ENCODE measurements at places on chromosomes 5 and 9.

DNA sequence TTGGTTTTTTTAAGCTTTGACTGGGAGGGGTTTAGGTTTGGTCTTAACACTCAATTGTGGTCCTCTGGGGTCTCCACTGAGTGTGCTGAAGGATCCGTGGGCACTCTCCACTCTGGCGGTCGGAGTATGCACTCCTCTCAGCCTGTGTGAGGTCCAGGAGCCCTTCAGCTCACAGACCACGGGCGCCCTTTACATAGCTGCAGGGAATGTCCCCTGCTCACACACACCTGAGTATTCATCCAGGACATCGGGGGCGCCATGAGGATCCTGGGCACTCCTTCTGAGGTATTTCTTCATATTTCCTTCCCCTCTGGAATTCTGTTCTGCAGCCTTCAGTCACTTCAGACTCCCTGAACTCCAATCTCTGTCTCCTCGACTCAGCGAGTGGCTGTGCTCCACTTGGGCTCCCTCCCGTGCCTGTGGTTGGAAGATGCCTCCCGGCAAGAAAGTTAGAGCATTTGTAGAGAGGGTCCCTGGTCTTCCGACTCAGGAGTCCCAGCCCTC is 12.5 kb downstream of the TRIP13 start:
- no peak for DNase-seq

- DNase-seq = no peak
Measured at GRCh38 chr9:97518909-97519307, 17.4 kb downstream of the TMOD1 start.

- DNase-seq = no peak
Measured at GRCh38 chr5:132115375-132115774, 41.8 kb downstream of the CSF2 start.

GRCh38 chr9:124481115-124481514 is 26.1 kb downstream of the NR5A1 start:
- peak; percentile 8 for DNase-seq

DNA sequence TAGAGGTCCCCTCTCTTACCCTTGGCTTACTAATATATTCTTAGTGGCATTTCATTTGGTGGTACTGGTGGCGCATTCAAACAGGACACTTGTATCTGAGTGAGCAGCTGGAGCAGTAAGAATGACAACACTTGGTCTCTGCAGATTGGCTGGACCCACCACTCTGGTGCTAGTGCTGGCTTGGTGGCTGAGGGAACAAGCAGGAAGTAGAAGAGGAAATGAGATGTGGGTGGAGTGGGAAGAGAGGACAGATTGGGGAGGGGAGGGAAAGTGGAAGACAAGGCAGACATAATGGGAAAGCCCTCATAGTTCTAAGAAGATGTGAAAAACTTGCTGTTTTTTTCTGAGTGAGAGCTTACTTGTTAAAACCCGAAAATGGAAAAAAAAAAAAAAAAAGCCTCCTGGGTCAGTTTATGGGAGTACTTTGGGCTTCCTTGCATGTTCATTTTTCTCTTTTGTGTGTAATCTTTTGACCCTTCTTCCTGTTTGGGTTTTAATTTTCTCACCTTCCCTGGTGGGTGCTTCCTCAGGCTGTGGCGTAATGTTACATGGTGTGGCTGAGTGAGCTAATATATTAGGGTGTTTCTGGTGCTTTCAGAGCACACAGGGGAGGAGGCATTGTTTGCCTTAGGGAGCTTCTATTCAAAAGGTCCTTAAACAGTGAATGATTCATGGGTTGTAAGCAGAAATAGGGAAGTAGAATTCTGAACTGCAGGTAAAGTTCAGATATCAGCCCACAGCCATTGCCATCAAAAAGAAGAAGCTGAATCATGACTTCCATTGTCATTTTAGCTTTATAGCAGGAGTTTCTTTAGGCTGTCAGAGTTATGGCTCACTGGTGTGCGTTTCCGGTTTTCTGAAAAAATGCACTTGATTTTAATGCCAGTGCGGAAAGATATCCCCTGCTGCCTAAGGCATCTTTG is 52.3 kb downstream of the TLE4 start:
- peak; percentile 70 for DNase-seq

- DNase-seq = no peak
Measured at GRCh38 chr5:140560227-140560626, 3.0 kb upstream of the SRA1 start.

DNA sequence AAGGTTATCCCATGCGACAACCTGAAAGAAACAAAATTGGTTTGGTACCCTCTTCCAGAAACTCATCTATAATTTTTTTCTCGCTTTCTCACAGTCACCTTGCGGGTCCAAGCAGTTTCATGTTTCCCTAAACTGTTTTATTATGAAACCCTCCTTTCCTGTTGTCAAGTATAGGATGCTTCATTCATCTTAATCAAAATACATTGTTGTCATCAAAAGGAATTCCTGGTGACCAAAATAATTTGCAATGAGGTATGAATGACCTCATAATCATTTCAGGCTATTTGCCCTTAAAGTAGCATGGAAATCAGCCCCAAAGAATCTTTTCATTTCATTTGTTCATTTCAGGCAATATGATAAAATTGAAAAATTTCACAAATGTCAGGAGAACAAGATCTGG is 503.0 kb downstream of the SPATA31D1 start:
- DNase-seq = no peak

DNA sequence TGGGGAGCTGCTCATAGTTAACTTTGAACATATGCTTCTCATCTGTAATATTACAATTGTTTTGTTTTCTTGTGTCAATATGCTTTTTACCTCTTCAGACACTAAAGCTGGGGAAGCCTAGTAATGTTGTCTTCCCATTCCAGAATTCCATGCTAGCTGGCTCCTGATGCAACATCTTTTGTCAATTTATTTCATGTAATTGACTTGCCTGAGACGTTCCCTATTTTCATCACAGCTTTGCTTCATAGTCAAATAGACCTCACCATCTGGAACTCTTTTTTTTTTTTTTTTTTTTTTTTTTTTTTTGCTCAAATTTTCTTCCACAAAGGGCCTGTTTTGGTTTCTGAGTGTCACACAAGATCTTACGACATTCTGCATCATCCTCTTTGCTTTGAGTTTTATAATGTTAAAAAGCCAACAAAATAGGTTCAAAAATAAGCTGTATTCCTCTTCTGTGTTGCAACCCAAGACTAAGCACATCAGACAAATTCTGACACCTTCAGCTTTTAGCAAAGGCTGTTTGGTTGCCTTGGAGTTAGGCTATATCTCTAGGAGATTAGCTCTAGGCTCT is 235.2 kb downstream of the NR3C1 start:
- DNase-seq = no peak

- peak; percentile 79 for DNase-seq
Measured at GRCh38 chr5:150787656-150788055, 9.1 kb downstream of the SMIM3 start.

- no peak for DNase-seq
Measured at GRCh38 chr5:68011801-68012200, 203.8 kb upstream of the PIK3R1 start.

DNA sequence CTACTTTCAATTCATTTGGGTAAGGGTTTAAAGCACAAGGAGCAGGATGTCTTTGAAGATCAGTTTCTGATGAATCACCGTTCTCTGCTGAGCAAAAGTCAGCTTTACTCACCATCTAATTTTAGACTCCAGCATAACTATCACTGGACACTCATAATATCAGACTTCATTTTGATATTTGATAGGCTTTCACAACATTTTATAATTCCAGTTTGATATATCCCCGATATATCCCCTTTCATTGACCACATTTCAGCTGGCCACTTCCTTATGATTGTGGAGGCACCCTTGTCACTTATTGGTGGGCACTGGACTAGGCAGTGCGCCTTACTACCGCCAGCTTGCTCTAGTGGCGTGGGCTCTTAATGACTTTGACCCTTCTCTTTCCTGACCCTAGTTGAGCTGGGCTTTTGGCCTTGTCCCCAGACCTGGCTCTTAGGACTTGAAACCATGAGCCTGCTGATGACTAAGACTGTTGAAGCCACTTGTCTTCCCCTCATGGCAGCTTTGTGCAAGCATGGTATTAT is 46.8 kb downstream of the CYSTM1 start:
- peak; percentile 78 for DNase-seq

DNA sequence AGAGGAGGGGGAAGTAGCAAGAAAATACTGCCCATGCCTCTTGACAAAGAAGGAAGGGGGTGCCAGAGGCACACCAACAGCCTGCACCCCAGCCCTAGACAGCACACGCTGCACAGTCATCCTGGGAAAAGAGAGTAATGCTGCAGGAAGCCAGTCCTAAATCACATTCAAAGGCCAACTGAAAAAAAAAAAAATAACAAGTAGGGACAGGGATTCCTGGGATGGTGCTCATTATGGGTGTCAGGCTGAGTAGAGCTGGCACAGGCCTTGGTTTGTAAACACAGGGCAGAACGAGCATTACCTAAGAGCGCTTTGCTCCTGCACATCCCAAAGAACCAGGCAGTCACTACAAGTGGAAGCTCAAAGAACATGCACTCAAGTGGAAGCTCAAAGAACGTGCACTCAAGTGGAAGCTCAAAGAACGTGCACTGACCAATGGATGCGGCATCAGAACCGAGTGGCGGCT is 7.8 kb downstream of the RAPGEF1 start:
- peak; percentile 73 for DNase-seq

- peak; percentile 21 for DNase-seq
Measured at GRCh38 chr9:5443850-5444249, 6.1 kb upstream of the PLGRKT start.

GRCh38 chr9:133394687-133395271 is 18.6 kb downstream of the STKLD1 start:
- DNase-seq = no peak

DNA sequence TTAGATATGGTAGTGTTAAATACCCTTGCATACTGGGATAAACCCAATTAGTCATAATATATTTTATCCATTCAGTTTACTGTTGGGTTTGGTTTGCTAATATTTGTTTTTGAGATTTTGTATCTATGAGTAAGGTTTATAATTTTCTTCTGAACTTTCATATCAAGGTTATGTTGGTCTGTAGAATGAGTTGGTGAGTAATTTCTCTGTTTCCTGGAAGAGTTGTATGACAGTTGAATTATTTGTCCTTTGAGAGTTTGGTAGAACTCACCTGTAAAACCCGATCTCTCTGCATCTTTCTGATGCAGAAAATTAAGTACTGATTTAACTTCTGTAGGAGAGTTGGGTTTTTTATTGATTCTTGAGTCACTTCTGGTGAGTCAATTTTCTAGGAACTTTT is 20.4 kb downstream of the DDX4 start:
- DNase-seq = no peak

DNA sequence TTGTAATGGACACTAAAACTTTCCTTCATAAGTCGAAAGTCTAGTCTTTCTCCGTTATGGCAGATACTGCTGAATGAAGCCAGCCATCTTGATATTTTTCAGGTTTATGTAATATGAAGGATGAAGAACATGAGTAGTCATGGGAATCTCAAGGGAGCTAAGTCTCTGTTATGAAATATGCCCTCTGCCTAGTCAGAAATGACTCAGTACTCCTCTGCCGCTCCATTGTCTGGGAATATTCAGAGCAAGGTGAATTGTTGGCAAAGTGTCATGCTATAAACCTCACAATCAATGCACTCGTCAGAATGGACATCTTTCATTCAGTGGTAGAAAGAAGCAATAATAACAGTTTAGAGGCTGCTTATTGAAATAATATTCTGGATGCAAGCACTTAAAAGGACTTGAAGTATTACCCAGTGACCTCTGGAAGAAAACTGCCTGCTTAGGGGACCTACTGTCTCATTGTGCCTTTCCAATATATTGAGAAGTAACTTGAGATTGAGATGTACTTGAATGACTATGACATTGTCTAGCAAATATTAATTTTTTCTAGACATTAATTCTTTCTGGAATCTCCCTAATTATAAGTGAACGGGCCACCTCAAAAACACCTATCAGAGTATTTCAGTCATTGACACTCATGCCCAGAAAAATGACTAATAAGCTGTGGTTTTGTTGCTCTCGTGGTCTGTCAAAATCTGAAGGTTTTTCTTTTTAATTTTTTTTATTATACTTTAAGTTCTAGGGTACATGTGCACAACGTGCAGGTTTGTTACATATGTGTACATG is 1011.5 kb upstream of the ACO1 start:
- DNase-seq = no peak

DNA sequence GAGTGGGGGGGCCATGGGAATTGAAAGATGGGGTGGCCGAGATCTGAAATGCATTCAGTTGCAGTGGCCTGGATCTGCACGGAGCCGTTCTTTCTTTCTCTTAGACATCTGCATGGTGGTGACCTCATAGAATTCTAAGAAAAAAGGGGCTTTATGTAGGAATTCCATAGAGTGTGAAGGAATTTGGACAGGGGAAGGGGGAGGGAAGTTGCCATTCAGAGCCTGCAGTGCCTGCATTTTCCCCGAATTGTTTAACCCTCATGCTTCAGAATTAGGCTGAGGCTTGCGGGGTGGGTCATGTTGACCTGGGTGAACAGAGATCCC is 4.9 kb downstream of the NEK6 start:
- DNase-seq = no peak

- DNase-seq = no peak
Measured at GRCh38 chr9:32811246-32811645, 27.9 kb downstream of the TMEM215 start.

- DNase-seq = no peak
Measured at GRCh38 chr5:149174847-149175234, 33.5 kb downstream of the ABLIM3 start.

GRCh38 chr5:54009357-54009756 is 301.0 kb downstream of the ARL15 start:
- no peak for DNase-seq

GRCh38 chr9:2157277-2158110 is 142.3 kb downstream of the SMARCA2 start:
- peak; percentile 69 for DNase-seq

DNA sequence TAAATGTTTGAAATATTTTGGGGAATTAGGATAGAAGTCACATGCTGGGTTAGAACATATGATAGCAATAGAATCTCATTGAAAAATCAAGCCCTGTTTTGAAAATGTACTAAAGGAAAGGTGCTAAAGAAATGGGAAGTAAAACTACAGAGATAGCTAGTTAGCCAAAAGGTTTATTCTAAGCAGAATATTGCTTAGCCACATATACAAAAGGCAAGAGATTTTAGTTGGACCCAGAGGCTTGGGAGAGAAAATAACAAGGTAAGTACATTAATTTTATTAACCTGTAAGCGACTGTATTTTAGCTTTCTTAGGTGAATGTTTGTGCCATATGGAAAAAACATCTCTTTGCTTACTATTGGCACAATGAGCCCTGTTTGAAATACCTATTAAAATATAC is 108.3 kb downstream of the RPS23 start:
- no peak for DNase-seq

DNA sequence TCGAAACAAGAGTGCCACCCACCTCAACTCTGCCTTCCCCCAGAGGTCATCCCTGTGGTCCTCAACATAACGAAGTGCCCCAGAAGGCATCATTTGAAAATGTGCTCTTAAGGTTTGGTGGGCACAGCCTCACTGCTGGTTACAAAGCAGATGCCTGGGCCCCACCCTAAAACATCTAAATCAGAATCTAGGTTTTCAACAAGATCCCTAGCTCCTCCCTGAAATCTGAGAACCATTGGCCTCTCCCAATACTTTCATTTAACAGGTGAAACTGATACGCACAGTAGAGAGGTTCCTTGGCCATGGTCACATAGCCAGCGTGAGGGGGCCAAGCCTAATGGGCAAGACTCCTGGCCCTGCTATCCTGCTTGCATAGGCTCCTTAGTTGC is 376.2 kb upstream of the CLINT1 start:
- no peak for DNase-seq
